ENCODE measurements at places on chromosomes 2 and 18.

DNA sequence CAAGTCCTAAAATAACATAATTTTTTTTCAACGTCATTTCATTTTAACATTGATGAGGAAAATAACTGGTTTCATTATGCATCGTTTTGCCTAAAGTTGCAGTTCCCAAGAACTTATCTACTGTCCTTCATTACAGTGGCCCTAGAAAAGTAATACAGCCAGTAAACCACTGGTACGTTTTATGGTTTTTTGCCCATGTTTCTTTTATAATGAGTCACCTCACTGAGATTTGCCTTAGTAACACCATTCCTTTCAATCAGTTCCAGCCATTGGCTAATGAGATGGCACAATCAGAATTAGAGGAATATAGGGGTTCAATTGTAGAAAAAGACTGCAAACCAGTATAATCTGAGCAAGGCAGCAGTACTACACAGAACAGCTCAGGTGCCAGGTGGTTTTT, 422.6 kb upstream of the LYPD1 start:
- peak; percentile 21 for DNase-seq

- DNase-seq, result no peak
Measured at GRCh38 chr2:234669001-234669400, 172.1 kb upstream of the ARL4C start.

DNA sequence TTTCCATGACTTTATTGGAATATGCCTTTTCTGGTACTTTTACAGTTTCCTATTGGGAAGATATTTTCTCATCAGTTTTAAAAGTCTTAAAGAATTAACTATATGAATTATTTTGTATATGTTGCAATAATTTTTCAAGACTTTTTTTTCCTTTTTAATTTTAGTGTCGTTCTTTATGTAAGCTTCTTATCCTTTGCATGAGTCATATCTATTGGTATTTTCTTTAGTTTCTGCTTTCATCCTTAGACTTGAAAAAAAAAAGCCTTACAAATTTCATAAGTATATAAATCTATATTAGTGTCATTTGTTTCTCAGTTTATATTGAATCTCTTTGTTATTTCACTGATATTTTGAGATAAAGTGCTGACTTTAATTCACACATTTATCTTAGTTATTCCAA, 94.9 kb downstream of the DSEL start:
- DNase-seq, result peak; percentile 32

GRCh38 chr18:75235896-75236295, 25.3 kb downstream of the TSHZ1 start:
- DNase-seq, result no peak

DNA sequence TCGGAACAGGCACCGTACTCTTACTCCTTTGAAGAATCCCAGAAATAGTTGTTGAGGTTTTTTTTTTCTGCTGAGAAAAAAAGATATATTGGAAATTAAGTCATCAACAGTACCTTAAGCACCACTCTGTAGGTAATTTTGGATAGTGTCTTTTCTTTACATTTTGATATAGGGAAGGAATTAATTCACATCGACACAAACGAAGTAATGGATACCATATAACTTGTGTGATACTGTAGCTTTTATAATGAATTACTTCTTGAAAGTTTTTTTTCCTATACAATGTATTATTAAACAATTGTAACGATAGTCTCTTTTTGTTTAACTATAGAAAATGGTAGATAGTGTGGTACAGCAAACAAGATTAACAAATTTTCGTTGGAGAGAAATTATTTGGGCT, 1.5 kb upstream of the IKZF2 start:
- no peak for DNase-seq

DNA sequence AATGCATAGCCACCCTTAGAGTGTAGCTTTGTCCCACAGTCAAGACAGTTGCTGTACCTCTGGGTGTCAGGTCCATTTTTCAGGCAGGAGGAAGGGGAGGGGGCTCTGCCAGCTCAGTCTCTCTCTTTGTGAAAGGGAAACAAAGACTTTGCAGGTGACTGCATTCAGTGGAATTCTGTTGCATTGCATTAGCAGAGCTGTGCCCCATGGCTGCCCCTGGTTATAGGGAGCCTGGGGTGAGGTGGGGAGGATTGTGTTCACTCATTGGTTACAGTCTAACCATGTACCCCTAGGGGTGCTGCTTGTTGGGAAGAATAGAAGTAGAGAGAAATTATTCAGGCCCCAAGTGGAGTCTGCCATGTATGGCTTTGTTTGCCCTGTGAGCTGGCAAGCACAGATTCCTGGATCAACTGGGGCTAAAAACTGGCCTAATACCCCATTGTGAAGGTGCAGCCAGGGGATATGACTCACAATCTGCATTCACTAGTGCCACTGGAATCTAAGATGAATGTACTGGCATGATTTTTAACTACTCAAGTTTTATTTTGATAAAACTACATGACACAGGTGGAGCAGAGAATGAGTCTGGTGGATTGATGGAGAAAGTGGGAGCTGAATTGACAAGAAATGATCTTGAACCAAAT, 118.4 kb downstream of the SH3BP4 start:
- DNase-seq, result no peak

DNA sequence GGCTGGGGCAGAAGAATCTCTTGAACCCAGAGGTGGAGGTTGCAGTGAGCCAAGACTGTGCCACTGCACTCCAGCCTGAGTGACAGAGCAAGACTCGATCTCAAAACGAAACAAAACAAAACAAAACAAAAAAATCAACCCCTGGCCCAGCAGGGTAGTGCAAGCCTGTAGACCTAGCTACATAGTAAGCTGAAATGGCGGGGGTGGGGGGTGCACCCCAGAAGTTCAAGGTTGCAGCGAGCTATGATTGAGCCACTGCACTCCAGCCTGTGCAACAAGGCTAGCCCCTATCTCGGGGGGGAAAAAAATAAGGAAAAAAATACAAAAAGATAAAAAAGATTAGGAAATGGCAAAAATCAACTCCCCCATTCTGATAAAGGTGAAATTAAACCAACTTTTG, 6.4 kb downstream of the ATL2 start:
- DNase-seq, result no peak

DNA sequence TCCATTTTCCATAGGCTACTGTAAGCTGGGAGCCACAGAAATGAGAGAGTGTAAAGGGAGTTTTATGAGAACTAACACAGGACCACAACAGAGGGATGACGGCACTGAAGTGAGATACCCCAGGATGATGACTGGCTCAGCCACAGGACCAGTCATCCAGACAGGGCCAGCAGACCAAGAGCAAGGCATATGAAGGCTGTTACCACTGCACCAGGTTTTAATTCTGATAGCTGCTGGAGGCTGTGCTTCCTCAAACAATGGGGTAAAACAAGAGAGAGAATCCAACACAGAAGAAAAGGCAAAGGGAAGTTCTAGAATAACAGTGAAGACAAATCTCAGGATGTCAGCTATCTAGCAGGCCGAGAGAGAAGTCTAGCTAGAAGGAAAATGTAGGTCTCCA, 94.9 kb downstream of the BCL2 start:
- no peak for DNase-seq

DNA sequence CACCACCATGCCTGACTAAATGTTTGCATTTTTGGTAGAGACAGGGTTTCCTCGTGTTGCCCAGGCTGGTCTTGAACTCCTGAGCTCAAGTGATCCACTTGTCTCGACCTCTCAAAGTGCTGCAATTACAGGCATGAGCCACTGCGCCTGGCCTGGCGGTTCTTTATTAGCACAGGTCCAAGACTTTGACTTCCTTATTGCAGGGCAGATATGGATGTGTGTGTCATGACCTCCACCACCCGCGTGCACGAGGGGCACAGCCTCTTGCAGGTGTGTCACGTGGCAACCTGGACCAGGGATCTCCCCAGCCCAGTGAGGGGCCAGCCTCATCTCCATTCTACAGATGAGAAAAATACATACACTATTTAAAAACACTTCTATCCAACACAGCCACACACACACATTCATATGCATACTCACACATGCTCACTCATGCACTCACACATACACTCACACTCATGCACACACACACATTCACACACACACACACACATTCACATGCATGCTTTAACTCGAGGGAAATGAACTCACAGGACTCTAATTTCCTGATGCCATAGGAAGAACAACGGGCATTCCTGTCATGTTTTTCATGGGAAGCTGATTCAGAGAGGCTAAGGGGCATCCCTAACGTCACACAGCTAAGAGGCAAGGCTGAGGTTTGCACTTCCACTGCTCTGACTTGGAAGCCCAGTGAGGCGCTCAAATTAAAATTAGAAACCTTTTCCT, 38.8 kb downstream of the RRM2 start:
- peak; percentile 10 for DNase-seq

GRCh38 chr2:155368934-155369333, 670.4 kb downstream of the KCNJ3 start:
- DNase-seq, result peak; percentile 7

GRCh38 chr2:237674731-237675276, 47.4 kb downstream of the LRRFIP1 start:
- DNase-seq, result peak; percentile 74

GRCh38 chr2:172531309-172531708, 24.6 kb upstream of the PDK1 start:
- no peak for DNase-seq

DNA sequence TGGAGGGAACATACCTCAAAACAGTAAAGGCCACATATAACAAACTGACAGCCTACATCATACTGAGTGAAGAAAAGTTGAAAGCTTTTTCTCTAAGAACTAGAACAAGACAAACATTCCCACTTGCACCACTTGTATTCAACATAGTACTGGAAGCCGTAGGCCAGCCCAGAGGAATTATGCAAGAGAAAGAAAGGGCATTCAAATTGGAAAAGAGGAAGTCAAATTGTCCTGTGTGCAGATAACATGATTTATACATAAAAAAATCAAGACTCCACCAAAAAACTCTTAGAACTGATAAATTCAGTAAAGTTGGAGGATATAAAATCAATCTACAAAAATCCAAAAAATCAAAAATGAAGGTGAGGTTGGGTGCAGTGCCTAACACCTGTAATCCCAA, 8.0 kb upstream of the KDM3A start:
- no peak for DNase-seq

GRCh38 chr2:88896971-88897370, 205.5 kb downstream of the RPIA start:
- DNase-seq, result no peak

GRCh38 chr18:11572201-11572600, 37.2 kb upstream of the SLC35G4 start:
- no peak for DNase-seq

DNA sequence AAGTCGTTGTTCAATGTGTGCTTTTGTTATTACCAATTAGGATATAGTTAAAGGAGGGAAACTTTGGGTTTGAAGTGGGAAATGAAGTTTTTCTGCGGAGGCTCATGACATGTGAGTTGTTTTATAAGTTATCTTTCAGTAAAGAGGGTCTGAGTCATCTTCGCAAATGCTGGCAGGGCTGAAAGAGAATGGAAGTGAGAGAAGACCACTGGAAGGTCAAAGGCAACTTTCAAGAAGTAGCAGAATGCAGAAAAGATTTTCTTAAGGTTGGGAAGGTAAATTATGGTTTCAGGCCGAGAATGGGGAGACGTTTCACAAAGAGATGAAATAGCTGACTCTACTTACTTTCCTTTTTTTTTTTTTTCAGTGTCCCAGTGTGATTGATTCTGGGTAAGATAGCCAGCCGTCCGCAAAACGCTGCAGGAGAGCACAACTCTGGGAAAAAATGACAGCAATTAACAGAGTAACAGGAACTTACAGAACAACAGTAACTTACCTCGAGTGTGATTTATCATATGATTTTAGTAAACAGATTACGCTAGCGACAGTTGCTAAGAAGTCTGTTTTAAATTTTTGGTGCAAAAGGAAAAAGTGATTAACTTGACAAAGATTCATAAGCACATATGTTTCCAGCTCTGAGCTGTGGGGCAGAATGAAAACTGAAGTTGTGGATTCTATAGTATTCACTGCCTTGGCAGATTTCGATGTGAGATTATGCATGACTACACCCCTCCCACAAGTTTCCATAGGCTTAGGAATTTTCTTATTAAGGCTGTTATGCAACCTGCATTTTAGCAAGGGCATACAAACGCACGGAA, 46.8 kb upstream of the ACTR3 start:
- peak; percentile 15 for DNase-seq

GRCh38 chr2:219632760-219633105, 5.3 kb downstream of the SLC4A3 start:
- no peak for DNase-seq

DNA sequence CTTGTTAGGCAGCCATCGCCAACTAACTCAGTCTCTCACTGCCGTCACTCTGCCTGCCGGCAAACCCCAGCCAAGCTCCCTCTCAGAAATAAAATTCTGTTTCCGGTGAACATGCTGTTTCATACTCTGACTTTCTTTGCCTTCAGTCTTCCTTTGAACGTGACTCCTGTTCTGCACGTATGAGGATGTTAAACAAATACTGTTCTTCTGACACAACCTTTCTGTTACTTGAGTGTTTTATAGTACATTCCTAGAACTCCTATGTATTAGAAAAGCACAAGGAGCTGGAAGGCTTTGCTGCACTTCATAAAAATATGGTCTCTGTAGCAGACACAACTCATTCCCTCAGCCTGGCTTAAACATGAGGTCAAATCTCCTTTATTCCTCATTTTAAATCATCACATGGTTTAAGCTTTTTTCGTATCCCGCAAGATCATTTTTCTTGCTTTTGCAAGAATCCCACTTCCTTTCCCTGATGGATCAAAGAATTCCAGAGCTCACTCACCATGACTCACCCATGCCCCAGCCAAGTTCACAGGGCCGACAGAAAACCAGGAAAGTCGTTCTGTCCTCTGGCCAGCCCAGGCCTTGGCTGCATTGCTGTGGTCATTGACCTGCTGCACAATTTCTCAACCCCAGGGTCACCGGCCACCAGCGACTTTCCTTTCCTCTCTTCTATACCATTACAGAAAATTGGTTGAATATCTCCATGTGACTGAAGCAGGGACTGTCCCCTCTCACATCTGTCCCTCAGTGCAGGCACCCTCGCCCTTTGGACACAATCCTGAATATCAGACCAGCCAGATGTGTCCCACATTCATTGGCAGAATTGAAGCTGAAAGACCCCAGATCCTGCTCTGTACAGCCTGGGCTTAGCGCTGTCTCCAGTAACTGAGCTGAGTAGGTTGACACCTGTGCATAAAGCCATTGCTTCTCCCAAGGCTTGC, 183.1 kb upstream of the ARL4C start:
- DNase-seq, result peak; percentile 96

- DNase-seq, result peak; percentile 62
Measured at GRCh38 chr18:9613550-9614400, 584 bp downstream of the PPP4R1 start.

DNA sequence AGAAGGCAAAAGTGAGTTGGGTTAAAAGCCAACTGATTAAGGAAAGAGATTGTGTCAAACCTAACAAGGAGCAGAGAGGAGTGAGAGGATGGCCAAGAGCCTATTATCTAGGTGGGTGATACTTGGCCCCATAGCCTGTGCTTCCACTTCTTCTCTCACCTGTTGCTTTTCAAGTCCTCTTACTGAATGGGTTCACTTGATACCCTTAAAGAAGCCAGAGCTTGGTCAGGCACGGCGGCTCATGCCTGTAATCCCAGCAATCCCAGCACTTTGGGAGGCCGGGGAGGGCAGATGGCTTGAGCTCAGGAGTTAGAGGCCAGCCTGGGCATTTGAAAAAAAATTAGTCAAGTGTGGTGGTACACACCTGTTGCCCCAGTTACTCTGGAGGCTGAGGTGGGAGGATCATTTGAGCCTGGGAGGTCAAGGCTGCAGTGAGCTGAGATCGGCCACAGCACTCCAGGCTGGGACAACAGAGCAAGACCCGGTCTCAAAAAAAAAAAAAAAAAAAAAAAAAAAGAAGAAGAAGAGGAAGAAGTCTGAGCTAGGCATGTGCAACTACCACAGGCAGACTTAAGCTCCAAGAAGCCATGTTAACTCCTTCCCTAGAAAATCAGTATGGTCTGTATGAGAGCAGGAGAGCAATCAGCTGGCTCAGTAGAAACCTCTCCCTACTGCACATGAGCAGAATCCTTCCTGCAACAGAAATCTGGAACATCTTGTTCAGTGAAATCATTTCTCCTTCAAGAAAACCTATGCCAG, 28.4 kb upstream of the ME2 start:
- no peak for DNase-seq

All from fibroblast of skin of back (primary cell).